ENCODE measurements at places on chromosomes 7 and 10.

- no peak for DNase-seq
Observed at GRCh38 chr10:42939237-42939636, 137.6 kb upstream of the RET start.

DNA sequence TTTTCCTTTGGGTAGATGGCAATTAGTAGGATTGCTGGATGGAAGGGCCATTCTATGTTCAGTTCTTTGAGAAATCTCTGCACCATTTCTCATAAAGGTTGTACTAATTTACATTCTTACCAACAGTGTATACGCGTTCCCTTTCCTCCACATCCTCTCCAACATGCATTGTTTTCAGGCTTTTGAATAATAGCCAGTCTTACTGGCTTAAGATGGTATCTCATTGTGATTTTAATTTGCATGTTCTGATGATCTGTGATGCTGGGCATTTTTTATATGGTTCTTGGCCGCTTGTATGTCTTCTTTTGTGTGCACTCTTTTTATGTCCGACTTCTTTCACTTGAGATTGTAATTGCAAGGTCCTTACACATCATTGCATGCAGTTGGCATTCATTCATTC lies 11.7 kb downstream of the CLIP2 start:
- DNase-seq: no peak

DNA sequence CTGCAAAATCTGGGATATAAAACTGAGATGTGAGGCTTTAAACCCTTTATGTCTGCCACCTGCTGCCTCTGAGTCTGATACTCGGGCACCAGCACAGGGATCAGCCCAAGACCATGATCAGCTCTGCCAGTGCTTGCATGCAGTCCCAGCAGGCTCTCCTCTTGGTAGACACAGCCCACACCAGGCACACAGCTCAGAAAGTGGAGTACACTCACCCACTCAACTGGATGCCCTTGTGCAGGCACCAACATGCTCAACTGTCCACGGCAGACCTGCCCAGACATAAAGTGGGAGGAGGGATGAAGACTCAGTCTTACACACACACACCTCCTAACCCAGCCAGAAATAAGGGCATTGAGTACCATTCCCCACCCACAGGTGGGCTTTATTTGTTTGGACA lies 18.2 kb upstream of the MYH16 start:
- DNase-seq: no peak

DNA sequence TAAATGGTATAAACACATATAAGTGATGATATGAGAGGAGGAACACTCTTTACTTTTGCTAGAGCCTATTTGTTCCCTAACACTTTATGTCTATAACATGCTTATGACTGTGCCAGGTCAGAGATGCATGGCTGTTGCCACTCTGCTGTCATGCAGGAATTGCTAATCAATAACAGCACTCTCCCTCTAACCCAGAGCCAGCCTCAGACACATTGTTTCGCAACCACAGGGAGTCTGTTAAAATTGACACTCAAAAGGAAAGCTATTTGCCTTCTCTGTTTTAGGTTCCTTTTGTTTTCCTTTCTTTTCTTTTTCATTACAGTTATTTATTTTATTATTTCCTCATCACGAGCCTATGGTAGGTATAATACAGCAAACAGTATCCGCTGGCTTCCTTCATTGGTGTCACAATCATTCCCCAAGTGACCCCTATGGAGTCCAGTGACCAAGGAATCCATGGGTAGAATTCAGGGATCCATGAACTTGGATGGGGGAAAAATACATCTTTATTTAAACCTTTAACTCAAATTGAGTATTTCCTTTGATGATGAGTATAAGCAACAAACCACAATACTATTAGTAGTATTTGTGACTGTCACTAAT lies 6.8 kb downstream of the PON2 start:
- no peak for DNase-seq

- DNase-seq: no peak
Observed at GRCh38 chr10:76251841-76252671, 820.6 kb downstream of the LRMDA start.

GRCh38 chr7:124310934-124311390 lies 278.1 kb upstream of the TMEM229A start:
- DNase-seq: no peak

- no peak for DNase-seq
Observed at GRCh38 chr7:99621271-99621670, 4.5 kb downstream of the ZSCAN25 start.

GRCh38 chr10:30977385-30977784 lies 54.3 kb downstream of the ZNF438 start:
- DNase-seq: no peak

DNA sequence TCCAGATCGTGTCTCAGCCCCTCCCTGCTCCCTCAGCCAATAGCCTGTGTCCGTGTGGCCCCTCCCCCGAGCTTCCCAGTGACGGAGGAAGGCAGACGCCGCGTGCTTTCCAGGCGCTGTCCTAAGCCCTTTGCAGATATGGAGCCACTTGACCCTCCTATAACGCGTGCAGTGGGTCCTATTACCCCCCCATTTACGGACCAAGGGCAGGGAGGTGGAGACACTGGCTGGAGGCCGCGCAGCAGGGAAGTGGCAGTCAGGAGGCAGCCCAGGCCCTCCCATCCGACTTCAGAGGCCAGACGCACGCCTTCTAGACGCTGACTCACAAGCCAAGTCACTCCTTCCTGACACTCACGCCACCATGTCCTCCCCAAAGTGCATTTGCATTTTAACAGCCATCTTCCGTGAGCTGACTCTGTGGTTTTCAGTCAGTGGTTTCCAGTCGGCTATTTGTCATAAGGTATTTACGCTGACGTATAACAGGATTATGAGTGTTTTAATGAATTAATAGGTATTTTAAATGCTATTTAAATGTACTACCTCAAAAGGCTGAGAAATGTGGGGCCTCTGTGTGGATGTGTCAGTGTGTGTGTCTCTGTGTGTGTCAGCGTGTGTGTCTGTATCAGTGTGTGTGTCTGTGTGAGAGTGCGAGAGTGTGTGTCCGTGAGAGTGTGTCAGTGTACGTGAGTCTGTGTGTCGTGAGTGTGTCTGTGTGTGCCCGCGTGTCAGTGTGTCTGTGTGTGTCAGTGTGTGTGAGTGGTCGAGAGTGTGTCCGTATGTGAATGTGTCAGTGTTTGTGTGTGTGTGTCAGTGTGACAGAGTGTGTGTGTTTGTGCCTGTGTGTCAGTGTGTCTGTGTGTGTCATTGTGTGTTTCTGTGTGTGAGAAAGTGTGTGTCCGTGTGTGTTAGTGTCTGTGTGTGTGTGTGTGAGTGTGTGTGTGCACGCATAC lies 92.0 kb upstream of the INSIG1 start:
- peak; percentile 79 for DNase-seq

DNA sequence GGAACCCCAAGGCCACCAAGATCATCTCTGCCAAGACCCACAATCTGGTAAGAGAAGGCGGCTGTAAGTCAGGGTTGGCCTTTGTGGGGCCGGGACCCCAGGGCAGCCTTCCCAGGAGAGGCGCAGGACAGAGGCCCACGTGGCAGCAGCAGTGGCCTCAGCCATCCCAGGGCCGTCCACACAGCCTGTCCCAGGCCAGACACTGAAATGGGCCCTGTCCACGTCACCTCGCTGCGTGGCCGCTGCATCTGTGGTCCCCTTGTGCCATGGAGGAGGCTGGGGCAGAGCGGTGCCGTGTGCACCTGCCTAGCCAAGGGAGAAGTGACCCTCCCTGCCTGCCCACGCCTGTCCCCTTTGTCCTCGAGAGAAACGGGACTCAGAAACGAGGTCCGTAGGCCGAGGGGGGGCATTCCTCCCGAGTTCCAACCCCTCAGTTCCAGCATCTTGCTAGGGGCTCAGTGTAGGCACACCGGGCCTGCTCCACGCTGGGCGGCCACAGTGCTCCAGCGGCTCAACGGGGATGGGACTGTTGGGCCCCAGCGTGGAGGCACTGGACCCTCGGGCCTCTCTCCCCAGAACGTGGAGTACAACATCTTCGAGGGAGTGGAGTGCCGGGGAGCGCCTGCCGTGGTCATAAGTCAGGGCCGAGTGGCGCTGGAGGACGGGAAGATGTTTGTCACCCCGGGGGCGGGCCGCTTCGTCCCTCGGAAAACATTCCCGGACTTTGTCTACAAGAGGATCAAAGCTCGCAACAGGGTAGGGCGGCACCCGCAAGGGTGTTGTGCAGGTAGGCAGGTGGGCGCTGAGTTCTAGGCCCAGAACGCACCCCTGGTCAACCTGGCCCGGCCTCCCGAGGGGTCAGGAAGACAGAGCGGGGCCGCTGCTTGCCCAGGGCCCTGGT lies 15.6 kb downstream of the DPYSL4 start:
- DNase-seq: no peak

DNA sequence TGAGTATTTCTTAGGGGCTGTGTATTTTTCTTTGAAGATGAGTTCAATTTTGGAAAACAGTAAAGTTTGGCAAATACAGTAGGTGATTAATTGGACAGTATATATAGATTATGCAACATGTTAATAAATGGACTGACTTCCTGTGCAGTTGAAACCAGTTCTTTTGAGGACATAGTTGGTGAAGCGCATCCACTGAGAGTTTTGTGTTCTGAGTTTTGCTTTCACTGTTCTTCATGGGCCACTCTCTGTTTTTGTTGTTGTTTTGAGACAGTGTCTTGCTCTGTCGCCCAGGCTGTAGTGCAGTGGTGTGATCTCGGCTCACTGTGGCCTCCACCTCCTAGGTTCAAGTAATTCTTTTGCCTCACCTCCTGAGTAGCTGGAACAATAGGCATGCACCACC lies 109.0 kb downstream of the SDHAF3 start:
- no peak for DNase-seq

GRCh38 chr10:73226663-73227062 lies 20.4 kb downstream of the DNAJC9 start:
- DNase-seq: no peak

DNA sequence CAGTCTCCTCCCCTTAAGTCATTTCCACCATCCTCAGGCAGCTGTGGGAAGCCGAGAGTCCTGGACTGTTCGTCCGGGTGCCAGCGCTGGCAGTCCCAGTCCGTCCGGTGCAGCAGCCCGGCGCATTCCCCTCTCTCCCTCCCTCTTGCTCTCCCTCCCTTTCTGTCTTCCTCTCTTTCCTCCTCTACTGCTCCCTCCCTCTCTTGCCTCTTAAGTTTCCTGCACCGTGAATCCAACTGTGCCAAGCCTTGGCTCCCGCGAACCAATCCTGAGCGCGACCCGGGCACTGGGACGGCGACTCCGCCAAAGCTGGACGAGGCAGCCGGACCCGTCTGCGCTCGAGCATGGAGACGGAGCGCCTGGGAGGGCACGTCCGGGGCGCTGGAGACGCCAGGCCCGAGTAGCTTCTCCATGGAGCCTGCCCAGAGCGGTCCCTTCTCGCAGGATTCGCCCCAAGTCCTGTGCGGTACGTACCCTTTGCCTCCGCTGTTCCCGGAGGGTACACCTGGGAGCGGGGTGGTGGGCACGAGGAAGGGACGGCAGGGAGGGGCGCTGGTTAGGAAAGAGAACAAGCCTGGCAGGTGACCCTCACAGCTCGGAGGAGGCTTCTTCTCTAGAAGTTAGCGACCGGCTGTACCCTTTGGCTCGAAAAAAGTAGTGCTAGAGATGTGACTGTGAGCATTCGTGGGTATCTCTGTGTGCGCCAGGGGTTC lies 1.0 kb downstream of the NXPH1 start:
- no peak for DNase-seq

DNA sequence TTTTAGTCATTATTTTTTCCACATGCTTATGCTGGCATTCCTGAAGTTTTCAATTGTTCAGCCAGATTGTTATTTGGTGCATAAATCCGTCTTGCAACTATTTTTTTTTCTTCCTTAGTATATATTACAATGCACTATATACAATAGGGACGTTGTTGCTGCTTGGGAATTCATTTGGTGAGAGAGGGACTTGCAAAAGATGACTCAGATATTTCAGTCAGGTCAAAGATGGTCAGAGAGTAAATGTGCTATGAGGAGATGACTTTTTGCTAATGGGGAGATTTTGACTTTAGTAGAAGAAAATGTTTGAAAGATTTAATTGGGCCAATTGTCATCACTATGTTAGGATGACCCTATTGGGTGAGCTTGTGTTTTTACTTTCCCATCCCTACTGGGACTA lies 348.4 kb upstream of the MTPN start:
- DNase-seq: no peak

- DNase-seq: no peak
Observed at GRCh38 chr10:60513281-60513680, 123.6 kb upstream of the ANK3 start.

- DNase-seq: no peak
Observed at GRCh38 chr7:156474241-156474743, 166.3 kb upstream of the RNF32 start.

DNA sequence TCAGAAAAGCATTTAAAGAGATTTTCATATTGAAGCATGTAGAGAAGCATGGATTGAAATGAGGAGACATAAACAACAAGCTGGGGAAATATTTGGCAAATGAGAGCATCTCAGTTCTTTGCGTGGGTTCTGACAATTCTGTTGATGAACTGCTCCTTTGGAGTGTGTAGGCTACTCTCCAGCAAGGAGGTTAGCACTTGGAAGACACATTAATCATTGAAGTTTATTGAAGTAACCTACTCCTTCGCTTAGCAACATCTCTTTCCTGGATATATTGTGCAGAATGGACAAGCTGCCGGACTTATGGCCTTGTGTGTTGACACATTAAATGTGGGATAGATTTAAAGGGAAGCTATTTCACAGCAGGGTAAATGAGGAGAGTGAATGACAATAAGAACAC lies 354.5 kb upstream of the VWC2 start:
- no peak for DNase-seq

GRCh38 chr10:43861966-43862751 lies 213.5 kb upstream of the ZNF32 start:
- no peak for DNase-seq

- no peak for DNase-seq
Observed at GRCh38 chr10:47369251-47369894, 14.7 kb downstream of the ZNF488 start.

- no peak for DNase-seq
Observed at GRCh38 chr7:83546586-83546985, 102.4 kb downstream of the SEMA3E start.

GRCh38 chr7:18792871-18793595 lies 297.5 kb downstream of the HDAC9 start:
- DNase-seq: no peak

DNA sequence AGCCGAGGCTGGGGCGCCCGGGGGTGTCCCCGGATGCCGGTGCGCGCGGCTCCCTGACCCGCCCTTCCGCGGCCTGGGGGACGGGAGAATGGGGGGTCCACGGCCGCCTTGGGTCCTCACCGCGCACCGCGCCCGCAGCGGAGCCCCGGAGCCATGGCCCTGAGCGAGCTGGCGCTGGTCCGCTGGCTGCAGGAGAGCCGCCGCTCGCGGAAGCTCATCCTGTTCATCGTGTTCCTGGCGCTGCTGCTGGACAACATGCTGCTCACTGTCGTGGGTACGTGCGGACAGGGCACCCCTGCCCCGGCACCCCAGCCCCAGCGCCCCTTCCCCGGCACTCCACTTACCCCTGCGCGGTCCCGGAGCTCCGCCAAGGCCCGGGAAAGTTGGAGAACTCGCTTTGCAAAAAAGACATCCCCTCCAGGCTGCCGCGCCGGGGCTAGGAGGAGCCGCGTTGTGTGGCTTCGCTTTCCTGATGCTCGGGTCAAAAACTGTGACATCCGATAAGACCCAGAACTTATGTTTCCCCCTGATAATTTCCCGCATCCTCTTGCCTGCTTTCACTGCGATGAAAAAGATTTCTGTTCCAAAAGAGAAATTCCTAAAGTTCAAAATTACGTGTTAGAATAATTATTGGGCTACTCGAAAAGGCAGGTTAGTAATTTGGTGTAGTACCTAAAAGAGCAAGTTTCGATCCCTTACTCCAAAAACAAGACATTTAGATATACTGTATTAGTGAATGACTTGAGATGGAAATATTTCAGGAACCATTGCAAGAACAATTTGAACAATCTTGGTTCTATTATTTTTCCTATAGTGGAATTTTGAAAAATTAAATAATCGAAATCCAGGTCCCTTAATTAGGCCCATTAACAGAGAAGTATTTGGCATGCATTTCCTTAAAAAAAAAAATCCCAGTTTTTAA lies 888 bp downstream of the SLC18A2 start:
- no peak for DNase-seq

Data from activated T-helper 1 cell treated with anti-CD3 and anti-CD28 coated beads, Interleukin-2, amount 50 U/mL, for 16 hours (primary cell).